ENCODE measurements at places on chromosomes 2 and 18.

DNA sequence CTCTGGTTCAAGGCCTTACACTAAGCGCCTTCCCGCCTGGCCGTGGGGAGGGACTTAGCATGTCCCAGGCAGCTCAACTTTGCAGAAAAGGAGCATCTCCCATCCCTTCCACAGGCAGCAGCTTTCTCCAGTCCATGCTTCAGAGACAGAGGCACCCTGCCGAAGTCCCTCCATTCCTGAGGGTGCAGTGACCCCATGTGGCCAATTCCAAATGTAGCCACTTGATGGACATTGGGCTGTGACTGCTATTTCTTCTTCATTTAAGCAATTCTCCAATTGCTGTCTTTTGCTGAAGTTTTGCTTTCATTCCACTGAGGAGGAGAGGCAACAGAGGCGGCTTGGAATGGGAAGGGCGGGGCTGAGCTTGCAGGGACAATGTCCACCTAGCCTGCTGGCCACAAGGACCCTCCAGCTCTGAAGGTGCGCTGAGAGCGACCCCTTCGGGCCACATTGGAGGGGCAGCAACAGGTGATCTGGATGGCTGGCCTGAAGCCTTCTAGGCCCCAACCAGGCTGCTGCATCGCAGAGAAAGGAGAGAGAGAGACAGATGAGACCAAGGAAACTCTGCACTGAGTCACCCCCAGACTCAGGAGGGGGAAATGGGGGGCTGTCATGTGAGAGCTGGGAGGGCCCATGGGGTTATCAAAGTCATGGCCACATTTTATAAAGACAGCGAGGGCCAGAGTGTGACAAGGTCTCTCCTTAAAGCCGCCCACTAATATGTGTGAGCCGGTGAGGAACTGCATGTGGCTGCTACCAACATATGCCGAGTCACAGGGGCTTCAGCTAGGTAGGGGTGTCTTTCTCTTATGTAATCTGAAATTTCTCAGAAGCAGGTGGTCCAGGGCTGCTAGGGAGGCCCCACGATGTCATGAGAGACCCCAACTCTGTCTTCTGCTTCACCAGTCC is 61.3 kb downstream of the LONRF2 start:
- peak; percentile 80 for DNase-seq

- no peak for DNase-seq
Measured at GRCh38 chr18:75433098-75433497, 5.6 kb upstream of the SMIM21 start.

- peak; percentile 62 for DNase-seq
Measured at GRCh38 chr2:136117909-136118818, at the start of gene CXCR4. TSS of gene CXCR4 (minus strand) at chr2:136118149. CDS start at chr2:136118060, 89 bp downstream.

GRCh38 chr18:48375150-48375800 is 33.9 kb downstream of the ZBTB7C start:
- no peak for DNase-seq

DNA sequence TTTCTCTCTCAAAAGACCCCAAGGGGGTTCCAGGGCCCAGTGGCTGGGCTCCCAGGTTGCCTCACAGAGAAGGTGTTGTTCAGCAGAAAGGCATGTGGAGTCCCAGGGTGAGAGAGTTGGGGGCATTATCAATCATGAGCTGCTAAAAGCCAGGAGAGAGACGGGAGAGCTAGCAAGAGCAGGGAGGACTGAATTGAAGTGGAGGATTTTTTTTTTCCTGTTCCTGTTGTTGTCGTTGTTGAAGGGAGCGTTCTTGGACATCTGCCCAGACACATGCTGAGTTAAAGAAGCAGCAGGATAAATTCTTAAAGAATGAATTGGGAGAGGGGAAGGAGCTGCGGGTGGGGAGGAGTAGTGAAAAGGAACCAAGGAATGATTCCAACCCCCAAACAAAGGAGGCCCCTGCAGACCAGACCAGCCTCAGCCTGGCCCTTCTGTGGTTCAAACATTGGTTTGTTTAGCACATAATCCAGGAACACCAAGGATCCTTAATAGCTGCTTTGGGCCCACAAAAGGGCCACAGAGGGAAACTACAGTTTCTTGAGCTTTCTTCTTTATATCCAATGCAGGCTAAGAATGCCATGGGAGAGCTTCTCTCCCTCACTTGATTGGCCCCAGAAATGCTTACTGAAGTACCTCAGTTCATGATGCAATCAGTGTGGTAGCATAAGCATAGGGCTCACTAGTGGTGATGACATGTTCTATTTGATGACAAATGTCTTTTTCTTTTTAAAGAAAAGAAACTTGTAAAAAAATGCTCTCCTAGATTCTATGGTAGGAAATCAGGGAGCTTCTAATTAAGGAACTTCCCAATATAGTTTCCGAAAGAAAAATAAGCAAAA is 146.0 kb downstream of the SETBP1 start:
- peak; percentile 70 for DNase-seq

DNA sequence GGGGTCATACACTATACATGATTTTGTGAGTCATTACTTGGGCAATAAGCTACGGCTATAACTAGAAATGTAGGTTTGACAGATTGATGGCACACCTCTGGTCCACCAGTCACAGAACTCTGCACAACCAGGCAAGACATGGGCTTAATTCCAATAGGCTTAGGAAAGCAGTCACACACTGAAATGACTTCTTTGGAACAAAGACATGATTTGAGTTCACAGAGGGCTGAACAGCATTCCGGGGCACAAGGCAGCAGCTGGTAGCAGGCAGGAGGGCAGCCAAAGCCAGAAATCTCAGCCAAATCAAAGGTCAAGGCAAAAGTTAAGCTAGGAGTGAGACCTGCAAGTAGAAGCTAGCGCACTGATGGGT is 27.4 kb downstream of the FABP1 start:
- peak; percentile 73 for DNase-seq

- no peak for DNase-seq
Measured at GRCh38 chr18:23702606-23703005, 13.4 kb downstream of the LAMA3 start.

- DNase-seq = no peak
Measured at GRCh38 chr2:226971084-226971483, 135.2 kb downstream of the RHBDD1 start.

- DNase-seq = no peak
Measured at GRCh38 chr2:232386490-232386739, 7.9 kb downstream of the ALPP start.

- no peak for DNase-seq
Measured at GRCh38 chr2:214376618-214377285, 34.1 kb upstream of the VWC2L start.

Data from pons (tissue), 1 donor.